Bone marrow (tissue), 2 donors: ENCODE measurements at places on chromosomes 16 and 17.

DNA sequence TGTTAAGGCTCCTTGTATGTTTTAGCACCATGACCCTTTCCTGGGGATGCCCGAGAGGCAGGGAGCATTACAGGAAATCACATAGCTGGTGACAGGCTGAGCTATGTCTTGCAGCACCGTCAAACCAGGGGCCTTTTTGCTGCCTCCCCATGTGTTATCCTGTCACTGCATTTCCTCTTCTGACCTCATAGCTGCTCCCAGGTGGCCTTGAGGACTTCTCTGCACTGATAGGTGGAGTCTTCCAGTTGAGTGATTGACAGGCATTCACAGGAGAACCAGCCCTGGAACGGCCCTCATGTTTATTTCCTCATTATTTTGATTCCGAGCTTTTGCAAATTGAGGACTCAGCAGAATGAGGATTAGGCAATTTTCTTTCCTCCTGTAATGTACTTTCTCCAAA, 349.6 kb downstream of the HAPSTR1 start:
- no peak for DNase-seq

- DNase-seq, result no peak
Observed at GRCh38 chr16:86134802-86135461, 236.0 kb downstream of the IRF8 start.

GRCh38 chr16:25413975-25414374, 156.3 kb upstream of the ZKSCAN2 start:
- DNase-seq, result no peak

GRCh38 chr16:30692396-30693064, 6.4 kb upstream of the SRCAP start:
- DNase-seq, result no peak
